T-cell (primary cell): ENCODE measurements at places on chromosomes 7 and 10.
A peak's percentile ranks its signal among the peaks of the same experiment; 100 is the strongest.

- DNase-seq = no peak
Observed at GRCh38 chr7:68679459-68680234, 918.6 kb upstream of the AUTS2 start.

GRCh38 chr10:5563991-5564536 is 39.3 kb downstream of the CALML3 start:
- DNase-seq = peak; percentile 29

GRCh38 chr7:154183482-154183881 is 131.3 kb downstream of the DPP6 start:
- no peak for DNase-seq

DNA sequence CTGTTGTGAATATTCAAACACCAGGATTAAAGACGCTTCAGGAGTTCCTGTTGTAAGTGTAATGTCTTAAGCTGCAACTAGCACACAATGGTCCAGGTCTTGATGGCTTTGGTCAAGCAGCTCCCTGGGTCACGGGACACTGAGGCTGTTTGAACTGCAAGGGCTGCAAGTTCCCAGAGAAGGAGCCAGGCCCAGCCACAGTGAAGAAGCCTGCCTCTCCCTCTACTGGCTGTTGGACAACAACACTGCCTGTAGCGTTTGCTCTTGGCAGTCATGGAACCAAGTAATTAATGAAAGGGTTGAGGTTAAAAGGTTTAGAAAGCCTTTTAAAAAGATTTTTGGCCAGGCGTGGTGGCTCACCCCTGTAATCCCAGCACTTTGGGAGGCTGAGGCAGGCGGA is 31.9 kb upstream of the GUSB start:
- no peak for DNase-seq

- DNase-seq = no peak
Observed at GRCh38 chr7:76304888-76305375, 2.5 kb downstream of the HSPB1 start.

DNA sequence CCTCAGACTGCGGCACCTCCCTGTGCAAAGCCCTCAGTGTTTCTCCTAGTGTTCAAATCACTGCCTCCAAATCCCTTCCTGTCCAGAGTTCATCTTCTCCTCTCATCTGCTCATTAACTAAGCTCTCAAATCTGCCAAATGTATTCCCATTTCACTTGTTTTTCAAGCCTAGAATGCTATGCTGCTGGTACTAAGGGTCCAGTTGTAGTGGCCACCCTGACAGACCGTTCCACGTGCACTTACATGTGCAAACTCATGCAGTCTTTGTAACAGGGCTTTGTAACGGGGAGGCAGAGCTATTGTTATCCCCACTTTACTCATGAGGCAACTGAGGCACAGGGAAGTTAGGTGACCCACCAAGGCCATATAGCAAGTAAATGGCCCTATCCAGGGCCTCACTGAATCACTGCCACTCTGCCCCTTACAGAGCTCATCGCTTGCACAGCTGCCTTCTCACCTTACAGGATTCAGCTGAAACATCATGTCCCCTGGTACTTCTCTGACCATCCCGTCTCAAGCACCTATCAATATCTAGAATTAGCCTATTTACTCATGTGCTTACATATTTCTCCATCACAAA is 153.0 kb upstream of the PDE1C start:
- DNase-seq = no peak

DNA sequence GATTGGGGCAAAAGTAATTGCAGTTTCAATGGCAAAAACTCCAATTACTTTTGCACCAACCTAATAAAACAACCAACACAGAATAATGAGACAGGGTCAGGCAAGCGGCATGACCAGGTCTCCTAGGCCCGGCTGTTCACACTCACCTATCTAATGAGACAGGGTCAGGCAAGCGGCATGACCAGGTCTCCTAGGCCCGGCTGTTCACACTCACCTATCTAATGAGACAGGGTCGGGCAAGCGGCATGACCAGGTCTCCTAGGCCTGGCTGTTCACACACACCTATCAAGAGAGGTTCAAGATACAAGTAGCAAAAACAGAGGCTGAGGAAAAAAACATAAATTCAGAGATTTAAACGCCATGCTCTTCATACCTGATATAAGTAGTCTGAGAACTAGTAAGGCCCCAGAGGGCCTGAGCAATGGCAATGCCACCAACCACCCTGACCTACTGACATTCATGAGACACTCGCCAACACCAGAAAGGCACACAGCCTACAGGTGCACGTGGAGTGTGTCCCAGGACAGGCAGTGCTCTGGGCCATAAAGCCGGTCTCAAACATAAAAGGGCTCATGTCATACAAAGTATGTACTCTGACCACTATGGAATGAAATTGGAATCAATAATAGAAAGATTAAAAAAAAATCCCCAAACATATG is 40.6 kb upstream of the NCAPG2 start:
- DNase-seq = no peak

DNA sequence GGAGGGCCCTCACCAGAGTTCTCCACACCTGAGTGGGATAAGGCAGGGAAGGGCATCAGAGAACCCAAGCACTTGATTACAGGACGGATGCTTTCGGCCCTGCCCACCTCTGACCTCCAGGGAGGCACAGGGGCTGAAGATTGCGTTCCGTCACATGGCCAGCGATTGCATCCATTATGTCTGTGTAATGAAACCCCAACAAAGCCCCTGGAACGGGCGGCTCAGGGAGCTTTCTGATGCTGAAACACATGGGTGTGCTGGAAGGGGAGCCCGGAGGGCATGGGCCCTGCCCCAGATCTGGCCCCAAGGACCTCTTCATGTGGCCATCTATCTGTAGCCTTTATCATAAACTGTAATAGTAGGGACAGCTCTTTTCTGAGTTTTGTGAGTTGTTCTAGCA is 117.2 kb downstream of the PTPN20 start:
- no peak for DNase-seq

DNA sequence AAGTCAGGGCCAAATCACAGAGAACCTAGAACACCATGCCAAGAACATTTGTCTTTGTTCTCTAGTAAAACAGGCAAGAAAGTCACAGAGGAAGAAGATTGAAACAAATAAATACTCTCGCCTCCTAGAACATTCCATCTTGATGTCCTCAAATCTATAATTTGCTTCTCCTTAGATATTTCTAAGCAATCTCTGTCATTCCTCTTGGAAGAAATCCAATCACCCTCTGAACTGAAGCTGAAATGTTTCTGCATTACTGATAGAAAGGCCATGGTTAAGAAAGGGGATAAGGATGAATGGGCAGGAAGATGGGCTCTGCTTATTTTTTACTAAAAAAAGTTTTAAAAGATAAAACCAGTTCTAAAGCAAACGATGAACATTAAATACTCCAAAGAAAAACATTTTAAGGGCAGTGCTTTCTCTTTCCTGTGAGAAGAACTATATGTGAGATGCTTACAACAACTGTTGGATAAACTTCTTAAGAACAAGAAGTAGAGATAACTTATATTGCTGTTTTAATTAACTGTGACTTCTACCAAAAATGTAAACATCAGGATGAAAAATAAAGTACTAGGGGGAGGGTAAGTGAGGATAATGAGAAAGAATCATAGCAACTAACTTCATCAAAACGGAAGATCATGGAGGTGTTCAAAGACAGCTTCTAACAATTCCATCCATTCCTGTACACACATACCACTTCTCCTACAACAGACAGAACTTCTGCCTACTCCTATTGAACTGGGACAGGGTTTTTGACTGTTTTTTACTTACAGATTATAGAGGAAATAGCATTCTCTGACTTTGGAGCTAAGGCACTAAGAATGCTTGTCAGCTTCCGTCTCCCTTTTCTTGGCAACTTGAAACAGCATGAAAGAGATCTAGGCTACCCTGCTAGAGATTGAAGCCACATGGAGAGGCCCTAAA is 153.0 kb upstream of the LRRTM3 start:
- no peak for DNase-seq

DNA sequence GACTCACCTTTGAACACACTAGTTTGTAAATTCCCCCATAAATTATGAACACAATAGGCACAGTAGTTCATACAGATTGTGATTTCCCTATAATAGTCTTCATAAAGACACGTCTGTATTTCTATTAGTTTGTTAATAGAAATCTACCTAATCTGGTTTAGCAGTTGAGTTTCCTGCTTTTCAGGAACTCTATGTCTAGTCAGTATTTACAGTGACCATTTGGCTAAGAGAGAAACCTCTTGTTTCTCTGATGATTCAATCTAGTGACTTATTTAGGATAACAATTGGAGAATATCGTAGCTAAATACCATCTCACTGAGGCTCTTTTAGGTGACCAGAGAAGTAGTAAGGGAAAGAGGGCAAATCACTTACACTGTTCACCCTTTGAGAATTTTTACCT is 5.9 kb upstream of the HERPUD2 start:
- DNase-seq = no peak

DNA sequence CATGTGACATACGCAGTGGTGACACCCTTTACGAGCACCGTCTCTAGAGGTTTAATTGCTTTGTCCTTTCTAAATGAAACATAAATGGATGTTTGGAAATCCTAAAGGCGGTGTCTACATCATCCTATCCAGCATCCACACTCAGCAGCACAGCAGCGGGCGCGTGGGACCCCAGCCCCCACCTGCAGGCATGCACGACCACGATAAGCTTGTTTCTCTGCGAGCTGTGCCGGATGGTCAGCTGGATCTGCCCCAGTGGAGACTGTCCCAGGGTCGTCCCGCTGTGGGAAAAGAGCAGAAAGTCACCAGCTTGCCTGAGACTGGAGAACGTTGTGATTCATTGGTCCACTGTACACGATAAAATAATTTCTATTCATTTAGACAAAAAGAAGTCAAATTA is 34.2 kb upstream of the NCAPG2 start:
- no peak for DNase-seq

DNA sequence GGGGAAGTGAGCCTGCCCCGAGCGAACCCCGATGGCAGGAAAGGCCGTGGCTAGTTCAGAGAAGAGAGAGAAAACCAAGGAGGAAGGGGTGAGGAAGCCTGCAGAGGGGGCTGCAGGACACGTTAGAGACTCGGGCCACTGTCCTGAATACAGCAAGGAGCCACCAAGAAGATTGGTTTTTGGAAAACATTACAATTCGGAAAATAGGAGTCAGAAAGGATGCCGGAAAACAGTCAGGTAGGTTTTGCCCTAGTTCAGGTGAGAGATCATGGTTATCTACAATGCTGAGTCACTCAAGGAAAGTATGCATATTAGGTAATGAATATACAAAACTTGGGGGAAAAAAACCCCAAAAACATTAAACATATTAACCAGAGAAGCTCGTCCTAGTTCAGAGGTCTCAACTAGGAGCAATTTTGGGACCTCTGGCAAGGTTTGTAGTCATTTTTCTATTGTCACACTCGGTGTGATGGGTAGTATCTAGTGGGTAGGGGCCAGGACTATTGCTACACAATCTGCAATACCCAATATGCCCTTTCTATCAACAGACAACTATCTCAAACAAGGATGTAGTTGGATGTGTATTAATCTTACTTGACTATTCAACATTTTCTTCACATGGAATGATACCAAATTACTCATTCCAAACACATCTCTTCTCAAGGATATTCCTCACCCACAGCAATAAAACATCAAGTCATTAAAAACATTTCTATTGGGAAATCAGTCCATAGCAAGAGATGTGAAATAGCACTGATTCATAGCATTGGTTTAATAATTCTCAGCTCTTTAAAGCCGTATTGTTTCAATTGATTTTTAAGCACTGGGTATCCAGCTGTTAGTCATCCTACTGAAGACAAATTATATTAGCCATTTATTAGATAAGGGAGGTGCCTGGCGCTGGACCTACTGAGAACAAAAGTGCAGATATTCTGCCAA is 74.4 kb upstream of the RSU1 start:
- DNase-seq = no peak

DNA sequence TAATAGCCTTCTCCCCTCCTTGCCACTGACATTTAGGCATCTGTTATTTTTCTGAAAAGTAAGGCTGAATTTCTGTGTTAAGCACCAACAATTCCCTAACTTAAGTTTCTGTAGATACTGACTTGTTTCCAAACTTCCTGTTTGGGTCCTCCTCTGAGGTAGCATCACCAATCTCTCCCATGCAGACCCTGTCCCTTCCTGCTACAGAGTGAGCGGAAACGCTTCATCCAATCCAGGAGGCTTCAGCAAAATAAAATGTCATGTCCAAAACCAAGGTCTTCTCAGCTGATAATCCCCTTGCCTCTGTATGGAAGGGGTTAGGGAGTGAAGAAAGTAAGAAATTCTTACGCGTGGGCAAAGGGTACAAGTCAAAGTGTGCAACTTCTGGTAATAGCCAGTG is 29.9 kb downstream of the XPNPEP1 start:
- DNase-seq = no peak

DNA sequence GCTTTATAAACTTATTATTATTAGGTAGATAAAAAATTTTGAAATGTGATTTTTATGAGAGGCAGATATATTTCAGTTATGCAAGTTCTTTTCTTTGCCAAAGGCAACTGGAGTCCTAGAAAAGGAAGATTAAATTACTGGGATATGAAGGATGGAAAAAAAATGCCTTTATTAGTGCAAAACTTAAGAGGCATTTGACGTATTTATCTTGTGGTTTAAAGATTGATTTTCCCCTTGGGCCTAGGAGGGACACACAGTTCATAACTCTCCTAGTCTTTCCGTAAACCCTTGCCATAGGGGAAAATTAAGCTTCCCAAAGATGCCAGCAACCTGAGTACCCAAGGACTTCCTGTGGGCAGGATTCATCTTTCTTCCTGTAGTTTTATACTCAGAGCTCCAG is 3.1 kb upstream of the STEAP4 start:
- no peak for DNase-seq

DNA sequence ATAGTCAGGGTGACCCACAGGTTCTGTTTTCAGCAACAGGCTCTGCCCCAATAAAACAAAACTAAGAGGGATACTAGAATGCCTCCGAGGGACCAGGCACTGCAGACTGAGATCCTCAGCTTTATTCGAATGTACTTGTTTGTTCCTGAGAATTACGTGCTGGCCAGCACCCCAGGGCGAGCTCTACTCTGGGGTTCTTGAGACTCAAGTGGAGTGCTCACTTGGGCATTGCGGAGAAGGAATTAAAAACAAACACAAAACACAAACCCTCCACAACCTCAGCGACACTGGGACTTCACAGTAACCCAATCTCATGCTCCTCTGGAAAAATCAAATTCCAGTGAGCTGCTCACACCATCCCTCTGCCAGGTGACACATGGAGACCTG is 250.7 kb downstream of the TNS3 start:
- no peak for DNase-seq

DNA sequence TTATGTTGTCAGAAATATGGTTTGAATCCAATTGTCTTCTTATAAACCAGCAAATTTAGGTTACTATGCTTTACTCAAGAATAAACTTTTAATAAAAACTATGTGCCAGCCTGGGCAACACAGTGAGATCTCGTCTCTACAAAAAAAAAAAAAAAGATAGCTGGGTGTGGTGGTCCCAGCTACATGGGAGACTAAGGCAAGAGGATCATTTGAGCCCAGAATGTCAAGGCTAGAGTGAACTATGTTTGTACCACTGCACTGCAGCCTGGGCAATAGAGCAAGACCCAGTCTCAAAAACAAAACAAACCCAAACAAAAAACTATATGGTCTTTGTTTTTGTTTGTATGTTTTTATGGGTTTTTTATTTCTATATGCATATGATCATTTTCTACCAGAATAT is 7.5 kb upstream of the ARHGAP12 start:
- DNase-seq = no peak

GRCh38 chr7:22435720-22436119 is 64.3 kb downstream of the STEAP1B start:
- DNase-seq = no peak
